ENCODE measurements at places on chromosomes 16 and 17. TPM values are rescaled to one million over a fixed set of nuclear protein-coding genes. Genes with fewer than 3 reads are reported as not detected.

The TMC5 gene
- not detected for total RNA-seq

The ATP6V0D1 gene
- 112 TPM for total RNA-seq

The CES5A gene
- total RNA-seq: not detected

The KRTAP4-9 gene
- total RNA-seq: not detected

The CTRB1 gene
- not detected for total RNA-seq

The C1QTNF8 gene
- total RNA-seq: not detected

The OR4D1 gene
- total RNA-seq: not detected

The SLC16A13 gene
- total RNA-seq: under 0.01 TPM

The TBC1D3B gene
- not detected for total RNA-seq

The PRR11 gene
- total RNA-seq: 8.6 TPM

The ARL17B gene
- total RNA-seq: 4.8 TPM

The TRPV3 gene
- 0.18 TPM for total RNA-seq

The EIF3C gene
- total RNA-seq: 184 TPM

The IL21R gene
- total RNA-seq: 0.83 TPM

The CCL2 gene
- 126 TPM for total RNA-seq

The SLC52A1 gene
- total RNA-seq: not detected

The MAPK8IP3 gene
- 17.0 TPM for total RNA-seq

The SLC12A3 gene
- not detected for total RNA-seq

The SEZ6 gene
- not detected for total RNA-seq

The KRTAP9-4 gene
- total RNA-seq: not detected

The AMZ2 gene
- total RNA-seq: 90.2 TPM

The CTF1 gene
- total RNA-seq: 0.56 TPM

The NOG gene
- 11.7 TPM for total RNA-seq

The MEOX1 gene
- total RNA-seq: 0.83 TPM

The P2RX5 gene
- total RNA-seq: 1.7 TPM

The TBC1D28 gene
- total RNA-seq: not detected

The FAM20A gene
- not detected for total RNA-seq

The CCL7 gene
- 0.28 TPM for total RNA-seq

The KRTAP1-1 gene
- total RNA-seq: 0.83 TPM

The CDRT4 gene
- 0.56 TPM for total RNA-seq

The CFAP119 gene
- 1.7 TPM for total RNA-seq

The SYT17 gene
- total RNA-seq: not detected

The HIGD1B gene
- total RNA-seq: not detected

The PRR35 gene
- not detected for total RNA-seq

The GNGT2 gene
- total RNA-seq: 0.56 TPM

The KRTAP3-2 gene
- not detected for total RNA-seq

The C16orf92 gene
- total RNA-seq: not detected
